ENCODE measurements at places on chromosomes 3 and 15.

DNA sequence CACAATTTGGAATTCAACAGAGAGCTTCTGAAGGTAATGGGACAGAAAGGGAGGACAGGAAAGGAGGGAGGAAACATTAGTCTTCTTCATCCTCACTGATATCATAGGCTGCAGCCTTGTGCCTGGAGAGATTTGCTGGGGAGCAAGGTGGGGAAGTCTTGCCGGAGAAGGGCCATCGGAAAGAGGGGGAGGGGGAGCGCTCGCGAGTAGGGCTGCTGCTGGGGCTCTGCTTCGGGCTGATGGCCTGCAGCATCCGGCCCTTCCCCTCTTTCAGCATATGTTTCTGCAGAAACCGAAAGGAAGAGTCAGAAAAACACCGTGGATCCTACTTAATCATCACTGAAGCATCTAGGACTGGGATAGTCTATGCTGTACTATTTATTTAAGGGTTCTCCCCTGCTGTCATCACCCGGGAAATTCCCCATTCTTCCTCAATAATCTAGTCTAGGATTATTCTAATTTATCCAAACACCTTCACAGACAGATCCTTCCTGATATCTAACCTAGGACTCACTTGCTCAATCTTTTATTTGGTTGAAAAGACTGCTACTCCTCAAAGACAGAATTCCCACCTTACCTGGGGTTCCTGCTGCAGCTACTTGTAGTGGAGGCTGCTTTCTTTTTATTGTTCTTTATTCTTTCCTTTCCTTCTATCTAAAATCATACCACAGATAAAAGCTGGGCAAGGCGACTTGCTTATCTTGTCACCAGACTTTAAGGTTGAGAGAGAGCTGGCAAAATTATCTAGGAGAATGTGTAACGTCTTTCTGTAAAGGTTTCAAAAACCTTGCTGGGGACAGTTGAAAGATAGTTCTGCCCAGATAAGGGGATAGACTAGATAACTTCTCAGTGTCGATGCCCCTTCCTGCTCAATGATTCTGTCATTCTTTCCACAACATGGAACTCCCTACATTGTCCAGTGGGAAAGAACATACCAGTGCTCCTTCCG is 22.6 kb downstream of the SLC51A start:
- no peak for DNase-seq

DNA sequence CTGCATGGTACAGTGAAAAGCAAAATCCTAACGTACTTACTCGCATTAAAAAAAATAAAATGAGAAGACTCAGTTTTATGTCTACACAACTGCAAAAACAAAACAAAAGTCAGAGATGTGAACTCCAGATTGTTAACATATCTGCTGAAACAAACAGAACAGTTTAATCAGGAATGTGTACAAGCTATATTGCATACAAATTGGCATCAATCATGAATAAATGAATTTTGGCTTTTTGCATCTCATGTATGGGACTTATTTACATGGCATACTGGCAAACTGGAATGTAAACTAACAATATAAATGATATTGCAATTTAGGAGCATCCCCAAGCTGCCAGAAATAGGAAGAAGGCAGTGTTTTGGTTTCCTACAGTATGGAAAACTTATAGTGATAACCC is 79.6 kb upstream of the NSMCE3 start:
- no peak for DNase-seq

- no peak for DNase-seq
These were observed 5.1 kb downstream of the ONECUT1 start for GRCh38 chr15:52784799-52785671.

DNA sequence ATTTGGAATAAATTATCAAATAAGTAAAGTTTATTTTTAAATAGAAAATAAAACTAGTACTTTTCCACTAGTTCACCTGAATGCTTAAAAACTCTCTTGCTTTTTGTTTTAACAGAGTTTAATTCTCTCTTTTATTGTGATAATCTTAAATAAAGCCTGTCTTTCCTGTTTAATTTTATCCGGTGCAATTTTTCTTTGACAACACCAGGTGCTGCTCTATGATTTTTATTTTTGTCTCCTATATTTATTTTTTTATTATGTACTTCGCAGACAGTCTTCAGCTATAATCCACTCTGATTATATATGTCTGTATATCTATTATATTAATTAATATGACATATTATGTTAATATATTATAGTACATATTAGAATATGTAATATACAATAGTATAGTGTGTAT is 1293.0 kb upstream of the EPHA6 start:
- no peak for DNase-seq

DNA sequence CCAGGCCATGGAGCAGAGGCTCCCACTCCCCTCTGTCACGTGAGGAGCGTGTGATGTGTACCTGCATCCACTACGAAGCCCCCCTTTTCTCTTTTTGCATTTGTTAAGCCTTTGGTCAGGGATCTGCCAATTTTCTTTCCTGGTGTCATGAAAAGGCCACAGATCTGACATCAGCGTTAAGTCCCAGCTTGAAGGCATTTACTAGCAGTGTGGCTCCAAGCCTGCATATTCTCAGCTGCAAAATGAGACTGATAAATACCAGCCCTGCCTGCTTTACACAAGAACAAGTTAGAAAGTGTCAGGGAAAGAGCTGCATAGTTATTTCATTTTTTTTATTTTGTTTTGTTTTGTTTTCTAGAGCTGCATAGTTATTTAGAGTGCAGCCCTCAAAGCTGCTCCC is 2.3 kb upstream of the ANKRD63 start:
- no peak for DNase-seq

DNA sequence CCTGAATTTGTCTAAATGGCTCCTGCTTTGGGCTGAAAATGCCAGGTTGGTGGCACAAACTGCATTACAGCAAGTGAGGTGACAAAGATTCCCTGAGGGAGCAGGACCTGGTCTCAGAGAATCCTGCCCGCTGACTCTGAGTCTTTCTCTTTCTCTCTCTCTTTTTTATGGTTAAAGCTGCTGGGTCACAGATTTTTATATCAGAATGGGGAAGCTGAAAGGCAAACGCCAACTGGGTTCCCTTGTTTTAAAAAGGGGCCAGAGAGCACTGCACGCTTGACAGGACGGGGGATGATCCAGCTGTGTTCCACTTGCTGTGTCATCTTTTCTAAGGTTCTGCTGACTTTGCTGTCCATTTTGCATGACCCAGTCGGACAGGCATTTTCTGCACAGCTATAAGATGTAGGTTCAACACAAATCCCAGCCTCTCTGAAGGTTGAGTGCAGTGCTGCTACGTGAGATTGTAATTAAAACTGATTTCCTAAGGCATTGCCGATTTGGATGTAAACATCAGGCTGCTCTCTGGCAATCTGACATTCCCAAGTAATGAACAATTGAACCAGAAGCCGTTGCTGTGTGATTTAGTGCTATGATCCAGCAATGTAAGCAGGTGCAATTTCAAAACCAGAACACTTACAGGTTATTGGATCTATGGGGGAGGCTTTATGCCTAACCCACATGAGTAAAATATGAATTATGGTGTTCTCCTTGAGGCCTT is 25.8 kb downstream of the ARHGEF3 start:
- DNase-seq: no peak

- no peak for DNase-seq
These were observed 245.3 kb downstream of the PDZRN3 start for GRCh38 chr3:73379465-73379864.

DNA sequence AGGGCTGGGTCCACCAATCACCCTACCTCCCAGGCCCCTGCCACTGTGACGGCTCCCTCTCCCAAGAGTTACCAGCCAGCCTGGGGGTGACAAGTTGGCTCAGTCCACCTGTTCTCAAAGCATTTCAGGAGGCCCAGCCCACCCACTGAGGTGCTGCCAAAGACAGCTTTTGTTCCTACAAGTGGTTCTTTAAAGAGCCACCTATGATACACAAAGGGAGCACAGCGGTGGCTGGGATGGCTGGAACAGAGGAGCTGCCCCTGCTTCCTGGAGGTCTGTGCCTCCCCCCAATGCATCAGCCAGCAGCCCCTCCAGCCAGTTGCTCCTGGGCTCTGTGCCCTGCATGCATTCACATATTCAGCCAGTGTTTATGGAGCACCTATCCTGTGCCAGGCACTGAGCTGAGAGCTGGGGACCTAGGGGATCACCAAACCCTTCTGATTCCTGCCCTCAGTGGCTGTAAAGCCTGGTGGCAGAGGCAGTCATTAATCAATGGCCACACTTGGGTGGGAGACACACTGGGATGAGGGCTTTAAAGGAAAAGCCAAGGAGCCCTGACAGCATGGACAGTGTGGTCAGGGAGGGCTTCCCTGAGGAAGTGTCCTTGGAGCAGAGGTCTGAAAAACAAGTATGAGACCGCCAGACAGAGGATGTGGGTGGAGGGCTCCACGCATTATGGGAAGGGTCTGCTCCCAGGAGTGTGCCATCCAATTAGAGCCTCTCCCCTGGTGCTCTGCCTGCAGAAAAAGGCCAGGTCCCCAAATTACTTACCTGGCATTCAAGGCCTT is 107.1 kb upstream of the LINGO1 start:
- no peak for DNase-seq

DNA sequence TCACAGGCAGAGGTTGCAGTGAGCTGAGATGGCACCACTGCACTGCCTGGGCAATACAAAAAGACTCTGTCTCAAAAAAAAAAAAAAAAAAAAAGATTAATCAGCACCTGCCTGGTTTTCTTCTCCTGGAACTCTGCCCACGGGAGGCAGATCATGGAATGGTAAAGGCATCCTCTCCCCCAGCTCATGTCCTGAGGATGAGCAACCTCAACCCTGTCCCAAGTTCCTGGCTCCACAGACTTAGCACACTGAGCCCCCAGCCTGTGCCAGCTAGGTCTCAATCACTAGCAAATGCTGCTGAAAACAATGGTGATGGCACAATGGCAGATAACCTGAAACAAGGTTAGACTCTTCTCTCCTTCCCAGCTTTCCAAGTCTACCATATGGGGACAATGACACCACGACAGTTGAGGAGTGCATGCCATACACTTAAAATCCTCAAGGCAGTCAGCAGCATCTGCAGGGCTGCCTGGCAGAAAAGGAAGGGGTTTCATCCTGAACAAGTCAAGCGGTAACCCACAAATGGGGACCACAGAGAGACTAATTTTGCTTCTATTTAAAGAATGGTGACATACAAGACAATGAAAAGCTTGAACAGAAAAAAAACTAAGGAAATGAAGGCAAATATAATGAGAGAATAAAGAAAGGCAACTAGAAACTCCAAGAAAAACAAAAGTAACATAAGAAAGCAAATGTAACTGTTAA is 4.8 kb downstream of the CLN6 start:
- no peak for DNase-seq

DNA sequence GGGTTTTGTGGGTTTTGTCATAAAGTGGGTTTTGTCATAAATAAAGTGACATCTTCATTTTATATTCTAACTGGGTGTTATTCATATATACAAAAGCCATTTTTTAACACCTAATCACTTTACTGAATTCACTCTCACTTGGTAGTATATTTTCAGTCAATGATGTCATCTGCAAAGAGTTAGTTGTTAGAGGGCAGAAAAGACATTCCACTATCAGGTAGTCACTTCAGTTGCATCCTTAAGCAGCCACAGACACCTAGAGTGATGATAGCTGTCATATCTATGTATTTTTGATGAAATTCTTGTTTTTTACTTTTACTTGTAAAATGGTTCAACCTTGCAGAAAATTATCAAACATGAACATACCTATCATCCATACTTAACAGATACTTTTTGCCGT is 89.0 kb downstream of the DHX36 start:
- DNase-seq: no peak

DNA sequence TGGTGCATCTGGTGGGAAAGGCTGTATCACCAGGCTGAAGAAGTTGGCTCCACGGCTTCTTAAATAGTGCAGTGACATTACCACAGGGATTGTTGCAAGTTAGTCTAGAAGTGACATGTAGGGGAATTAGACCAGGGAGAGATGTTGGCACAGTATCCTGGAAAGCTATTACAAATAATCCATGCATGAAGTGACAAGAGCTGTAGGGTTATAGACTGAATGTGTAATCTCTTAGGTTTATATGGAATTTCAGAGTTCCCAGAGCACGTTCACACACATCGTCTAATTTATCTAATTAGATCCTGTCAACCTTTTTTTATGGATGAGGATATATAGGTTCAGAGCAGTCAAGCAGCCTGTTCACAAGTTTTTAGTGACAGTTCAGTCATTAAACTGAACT is 37.3 kb upstream of the APH1B start:
- no peak for DNase-seq

- DNase-seq: no peak
These were observed 682.8 kb upstream of the ARPP21 start for GRCh38 chr3:34956511-34956910.

DNA sequence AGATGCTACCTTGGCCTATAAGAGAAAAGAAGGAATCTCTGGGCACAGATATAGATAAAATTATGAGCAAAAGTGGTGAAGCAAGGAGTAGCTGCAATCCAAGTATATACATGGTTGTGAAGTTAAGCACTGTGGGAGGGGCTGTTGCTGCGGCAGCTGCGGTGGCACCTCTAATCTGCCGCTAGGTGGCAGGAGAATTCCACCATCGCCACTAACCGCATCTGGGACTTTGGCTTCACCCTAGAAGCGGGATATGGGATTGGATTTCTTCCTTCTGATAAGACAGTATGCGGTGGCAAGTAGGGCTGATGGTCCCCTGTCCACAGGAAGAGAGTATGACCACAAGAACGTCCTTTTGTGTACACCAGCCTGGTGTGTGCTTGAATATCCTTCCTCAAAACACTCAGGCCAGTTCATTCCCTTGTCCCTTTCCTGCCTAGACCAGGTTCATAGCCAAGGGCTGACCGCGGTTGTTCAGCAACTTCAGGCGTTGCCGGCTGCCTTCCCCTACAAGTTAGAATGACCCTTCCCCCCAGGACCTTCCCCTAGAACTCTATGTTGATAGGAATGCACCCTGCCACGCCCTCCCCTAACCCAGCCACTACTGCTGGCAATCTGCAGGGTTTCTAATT is 5.1 kb downstream of the MAGEL2 start:
- peak; percentile 38 for DNase-seq
